GM18507 (cell line): ENCODE measurements at places on chromosomes 5 and 9.

GRCh38 chr5:10466446-10467073 lies 24.9 kb downstream of the ROPN1L start:
- DNase-seq, result no peak

- no peak for DNase-seq
Observed at GRCh38 chr9:31573561-31573960, 810.9 kb upstream of the ACO1 start.

- DNase-seq, result no peak
Observed at GRCh38 chr5:117379521-117379920, 804.9 kb upstream of the SEMA6A start.

DNA sequence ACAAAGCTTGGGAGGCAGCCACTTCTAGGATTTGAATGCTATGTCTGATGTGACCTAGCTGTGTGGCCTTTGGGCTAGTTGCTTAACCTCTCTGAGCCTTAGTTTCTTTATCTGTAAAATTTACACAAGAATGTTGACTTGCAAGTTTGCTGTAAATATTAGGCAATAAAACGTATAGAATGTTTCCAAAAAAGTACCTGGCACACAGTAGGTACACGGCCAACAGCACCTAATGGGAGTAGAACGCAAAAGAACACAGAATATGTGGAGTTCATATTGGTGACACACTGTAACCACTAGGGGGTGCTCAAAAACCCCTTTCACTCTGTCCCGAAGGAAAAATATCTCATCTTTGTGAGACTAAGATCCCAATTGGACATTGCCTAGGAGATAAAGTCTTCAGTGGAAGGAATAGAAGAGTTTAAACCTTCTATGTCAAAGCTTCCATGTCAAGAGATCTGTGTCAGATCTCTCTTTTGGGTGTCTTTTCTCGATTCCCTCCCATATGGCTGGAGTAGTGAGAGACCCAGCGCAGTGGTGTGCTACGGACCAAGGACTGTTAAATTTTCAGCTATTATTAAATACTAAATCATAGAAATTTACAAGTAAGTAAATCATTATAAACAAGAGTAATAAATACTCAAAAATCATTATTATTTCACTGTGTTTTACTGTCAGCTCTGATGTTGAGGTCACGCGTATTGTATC lies 145.4 kb upstream of the RAD23B start:
- peak; percentile 9 for DNase-seq

DNA sequence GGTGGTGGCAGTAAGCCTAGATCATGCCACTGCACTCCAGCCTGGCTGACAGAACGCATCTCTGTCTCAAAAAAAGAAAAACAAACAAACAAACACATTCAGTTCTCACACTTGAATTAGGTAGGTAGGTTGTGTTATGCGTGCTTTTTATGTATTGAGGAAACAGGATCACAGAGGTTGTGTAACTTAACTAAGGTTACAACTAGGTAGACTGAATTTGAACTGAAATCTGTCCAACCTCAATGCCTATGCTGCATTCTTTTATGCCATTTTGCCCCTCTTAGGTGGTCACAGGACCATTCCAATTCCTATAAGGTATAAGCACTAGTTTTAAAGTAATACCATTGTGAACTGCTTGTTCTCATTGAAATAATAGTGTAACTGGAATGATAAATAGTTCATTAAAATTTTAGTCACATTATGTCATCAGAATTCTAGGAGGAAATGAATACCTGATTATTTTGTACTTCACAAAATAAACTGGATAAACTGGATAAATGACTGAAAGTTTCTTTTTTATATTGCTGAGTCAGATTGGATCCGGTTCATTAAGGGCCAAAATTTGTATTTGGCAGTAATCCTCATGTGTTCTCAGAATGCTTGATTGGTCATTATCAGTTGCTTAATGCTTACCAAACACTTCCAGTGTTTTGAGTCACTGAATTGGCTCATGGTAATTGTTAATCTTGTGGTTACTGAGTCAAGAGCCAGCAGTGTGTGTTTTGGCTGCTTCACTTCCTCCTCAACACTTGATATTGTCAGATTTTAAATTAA lies 7.1 kb downstream of the UBAP1 start:
- DNase-seq, result peak; percentile 56

- DNase-seq, result no peak
Observed at GRCh38 chr9:69355232-69355631, 30.2 kb downstream of the ENTREP1 start.
